ENCODE measurements at places on chromosomes 1 and 21. TPM values are rescaled to one million over a fixed set of nuclear protein-coding genes. Genes with fewer than 3 reads are reported as not detected.

Gene ANKRD65
- total RNA-seq: not detected

Gene RNU1-2
- total RNA-seq: 1,691 TPM

- H3K4me3 ChIP-seq: no peak overlapping the region
- no peak for DNase-seq
- H3K36me3 ChIP-seq: no peaks in the 10 kb centered on the region
- no peak overlapping the region for H3K27ac ChIP-seq
- H3K4me1 ChIP-seq: no peaks in the 10 kb centered on the region
Observed at GRCh38 chr1:2952992-2953391, 68.3 kb upstream of the ACTRT2 start.

DNA sequence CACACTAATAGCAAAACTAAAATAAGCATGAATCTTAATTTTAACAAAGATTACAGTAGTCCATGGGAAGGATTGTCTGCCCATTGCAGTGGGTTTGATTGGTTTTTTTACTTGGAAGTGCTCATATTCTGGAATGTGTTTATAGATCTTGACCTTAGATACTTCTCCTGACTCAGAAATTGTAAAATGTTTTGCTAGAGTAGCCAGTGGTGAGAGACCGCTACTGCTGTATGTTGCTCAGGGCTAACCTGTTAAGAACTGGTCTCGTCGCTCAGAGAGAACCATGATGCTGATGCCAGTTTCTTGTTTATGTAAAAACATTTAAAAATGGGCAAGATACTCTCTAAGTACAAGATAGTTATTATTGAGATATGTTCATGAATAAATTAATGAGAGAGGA is 99.9 kb downstream of the ROR1 start:
- H3K4me3 ChIP-seq: no peak overlapping the region
- DNase-seq: no peak
- H3K36me3 ChIP-seq: no peaks in the 10 kb centered on the region
- H3K27ac ChIP-seq: no peak overlapping the region
- H3K27me3 ChIP-seq: peaks cover 16% of the 10 kb centered on the region

GRCh38 chr1:13769212-13769611 is 69.2 kb downstream of the PRDM2 start:
- no peak for DNase-seq
- H3K36me3 ChIP-seq: peaks cover 34% of the 10 kb centered on the region
- H3K4me1 ChIP-seq: peaks cover 21% of the 10 kb centered on the region
- H3K27me3 ChIP-seq: no peaks in the 10 kb centered on the region

- DNase-seq: no peak
- peaks cover 25% of the 10 kb centered on the region for H3K36me3 ChIP-seq
- H3K27me3 ChIP-seq: no peaks in the 10 kb centered on the region
- H3K27ac ChIP-seq: peak overlapping the region; percentile 91
Observed at GRCh38 chr21:14382486-14382834, 486 bp downstream of the HSPA13 start.

DNA sequence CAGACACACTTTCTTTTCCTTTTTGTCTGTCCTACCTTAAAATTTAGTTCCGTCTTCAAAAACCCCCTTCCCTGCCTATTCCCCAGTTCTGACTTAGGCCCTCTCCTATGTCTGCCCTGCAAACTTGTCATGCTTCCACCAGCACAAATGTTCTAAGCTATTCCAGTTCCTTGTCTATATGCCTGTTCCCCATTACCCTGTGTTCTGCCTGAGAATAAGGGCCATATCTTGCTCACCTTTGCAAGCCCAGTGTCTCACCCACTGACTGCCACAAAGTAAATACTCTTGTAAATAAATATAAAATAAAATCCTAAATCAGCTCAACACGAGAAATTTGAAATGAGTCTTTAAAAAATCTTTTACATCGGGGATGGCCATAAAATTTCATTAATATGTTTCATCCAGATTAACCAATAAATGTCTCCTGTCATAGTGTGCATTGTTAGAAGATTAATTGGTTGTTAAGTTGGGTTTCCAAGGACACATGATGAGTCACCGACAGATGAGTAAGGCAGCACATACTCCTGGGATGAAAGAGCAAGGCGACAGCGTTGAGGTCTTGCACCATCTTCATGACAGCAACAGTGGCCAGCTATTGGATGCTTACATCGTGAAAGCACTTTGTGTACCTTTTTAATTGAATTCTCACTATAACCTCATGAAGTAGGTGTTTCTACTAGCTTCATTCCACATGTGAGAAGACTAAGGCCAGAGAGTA is 92.6 kb upstream of the NGF start:
- peaks cover 4% of the 10 kb centered on the region for H3K27me3 ChIP-seq
- H3K4me1 ChIP-seq: no peaks in the 10 kb centered on the region
- no peak overlapping the region for H3K27ac ChIP-seq
- H3K36me3 ChIP-seq: no peaks in the 10 kb centered on the region

- no peaks in the 10 kb centered on the region for H3K4me1 ChIP-seq
- H3K27me3 ChIP-seq: no peaks in the 10 kb centered on the region
- H3K4me3 ChIP-seq: no peak overlapping the region
- no peaks in the 10 kb centered on the region for H3K36me3 ChIP-seq
- DNase-seq: no peak
Observed at GRCh38 chr1:82445827-82446226, 645.1 kb downstream of the ADGRL2 start.

GRCh38 chr1:168689726-168690602 is 39.0 kb downstream of the DPT start:
- H3K36me3 ChIP-seq: no peaks in the 10 kb centered on the region
- no peak overlapping the region for H3K4me3 ChIP-seq
- no peak for DNase-seq
- no peak overlapping the region for H3K27ac ChIP-seq

All from activated CD4-positive, alpha-beta memory T cell treated with anti-CD3 and anti-CD28 coated beads, Interleukin-2, amount 10 ng/mL, durations not matched to agents 7 days and 5 days (primary cell).